Stimulated activated CD8-positive, alpha-beta memory T cell treated with anti-CD3 and anti-CD28 coated beads, Interleukin-4, amount 100 ng/mL, for 1 hour (primary cell): ENCODE measurements at places on chromosomes 16 and 17.
A peak's percentile ranks its signal among the peaks of the same experiment; 100 is the strongest.

- DNase-seq, result no peak
Observed at GRCh38 chr16:13680021-13680889, 239.7 kb upstream of the ERCC4 start.

DNA sequence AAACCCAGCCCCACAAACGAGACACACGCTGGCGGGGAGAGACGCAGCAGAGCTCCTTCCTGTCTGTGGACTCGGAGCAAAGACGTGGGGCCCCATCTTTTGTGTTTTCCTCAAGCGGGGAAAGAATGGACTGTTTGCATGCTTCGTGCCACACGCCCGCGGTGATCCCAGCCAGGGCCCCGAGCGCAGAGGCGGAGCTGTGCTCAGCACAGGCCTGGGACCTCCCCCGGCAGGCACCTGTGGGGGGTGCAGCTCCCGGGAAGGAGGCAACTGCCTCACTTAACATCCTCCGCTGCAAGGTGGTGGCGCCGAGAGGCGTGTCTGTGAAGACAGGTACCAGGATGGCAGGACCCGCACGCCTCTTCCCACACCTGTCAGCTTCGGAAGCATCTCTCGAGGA lies 19.1 kb downstream of the TRARG1 start:
- DNase-seq, result no peak

DNA sequence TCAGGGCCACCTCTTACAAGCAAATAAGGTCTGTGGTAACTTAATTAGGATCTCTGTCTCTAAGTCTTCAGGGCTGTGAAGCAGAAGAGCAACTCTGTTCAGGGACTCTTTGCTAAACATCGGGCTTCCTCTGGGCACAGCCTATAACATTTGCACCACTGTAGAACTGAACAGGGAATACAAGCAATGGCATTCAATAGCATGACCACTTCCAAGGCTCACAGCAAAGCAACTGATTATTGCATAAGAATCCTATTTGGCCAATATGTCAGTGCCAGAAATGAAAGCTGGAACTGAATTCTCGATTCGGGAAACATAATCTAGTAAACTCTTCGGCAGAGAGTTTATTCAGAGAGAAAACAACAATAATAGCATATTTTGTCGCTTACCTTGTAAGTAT lies 92.2 kb upstream of the AMZ2 start:
- DNase-seq, result no peak

DNA sequence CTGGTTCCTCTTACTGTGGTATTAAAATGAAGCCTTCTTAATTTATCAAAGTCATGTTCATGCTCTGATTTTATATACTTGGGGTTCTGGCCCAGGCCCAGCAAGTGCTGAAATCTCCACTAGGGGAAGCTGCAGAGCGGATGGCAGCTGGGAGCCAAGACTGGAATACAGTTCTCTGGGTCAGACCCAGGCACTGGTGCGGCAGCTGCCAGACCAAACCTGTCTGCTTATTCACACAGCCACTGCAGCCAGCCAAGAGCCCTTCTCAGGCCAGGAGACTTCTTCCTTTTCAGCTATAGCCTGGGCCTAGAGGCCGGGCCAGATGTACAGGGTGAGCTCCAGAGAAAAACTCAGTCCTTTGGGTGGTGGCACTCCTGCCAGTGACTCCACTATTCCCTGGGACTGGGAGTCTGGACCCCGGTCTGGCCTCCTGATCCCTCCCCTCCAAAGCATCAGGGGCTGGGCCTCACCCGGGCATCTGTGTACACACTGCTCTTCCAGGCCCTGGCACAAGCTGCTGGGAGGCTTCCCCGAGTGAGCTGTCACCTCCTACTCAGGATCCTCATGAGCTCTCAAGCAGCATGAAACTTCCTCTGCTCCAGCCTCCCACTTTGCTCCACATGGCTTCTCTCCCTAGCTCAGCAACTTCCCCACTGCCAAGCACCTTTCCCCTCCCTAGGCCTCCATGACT lies 24.4 kb downstream of the ATP6V0D1 start:
- DNase-seq, result no peak

DNA sequence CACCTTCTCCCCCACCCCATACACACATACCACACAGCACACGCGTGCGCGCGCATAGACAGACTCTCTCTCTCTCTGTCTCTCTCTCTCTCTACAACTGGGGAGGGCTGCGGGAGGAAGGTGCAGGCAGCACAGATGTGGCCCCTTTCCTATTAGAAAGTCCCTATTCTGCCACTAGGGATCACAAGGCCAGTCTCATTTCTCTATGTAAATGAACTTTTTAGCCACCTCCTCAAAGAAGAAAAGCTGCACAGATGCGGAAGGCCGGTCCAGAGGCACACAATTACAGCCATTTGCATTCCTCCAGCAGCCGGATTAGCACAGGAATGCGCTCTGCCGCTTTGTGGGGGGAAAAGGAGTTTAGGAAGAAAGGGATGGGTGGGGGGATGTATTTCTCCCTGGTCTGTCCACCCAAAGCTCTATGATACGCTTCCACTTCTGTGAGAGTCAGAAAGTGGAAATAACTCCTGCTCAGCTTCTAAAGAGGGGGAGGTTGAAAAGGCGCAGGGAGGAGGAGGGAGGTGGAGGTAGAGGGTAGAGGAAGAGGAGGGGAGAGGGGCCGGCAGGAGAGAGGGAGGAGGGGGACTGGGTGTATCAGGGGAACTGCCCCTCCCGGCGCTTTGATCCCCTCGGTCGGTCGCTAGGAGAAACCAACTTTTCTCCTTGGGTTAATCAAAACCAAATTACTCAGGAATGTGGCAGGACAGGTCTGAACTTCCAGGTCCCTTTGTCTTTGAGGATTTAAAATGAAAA lies 11.7 kb downstream of the ZFHX3 start:
- DNase-seq, result no peak

DNA sequence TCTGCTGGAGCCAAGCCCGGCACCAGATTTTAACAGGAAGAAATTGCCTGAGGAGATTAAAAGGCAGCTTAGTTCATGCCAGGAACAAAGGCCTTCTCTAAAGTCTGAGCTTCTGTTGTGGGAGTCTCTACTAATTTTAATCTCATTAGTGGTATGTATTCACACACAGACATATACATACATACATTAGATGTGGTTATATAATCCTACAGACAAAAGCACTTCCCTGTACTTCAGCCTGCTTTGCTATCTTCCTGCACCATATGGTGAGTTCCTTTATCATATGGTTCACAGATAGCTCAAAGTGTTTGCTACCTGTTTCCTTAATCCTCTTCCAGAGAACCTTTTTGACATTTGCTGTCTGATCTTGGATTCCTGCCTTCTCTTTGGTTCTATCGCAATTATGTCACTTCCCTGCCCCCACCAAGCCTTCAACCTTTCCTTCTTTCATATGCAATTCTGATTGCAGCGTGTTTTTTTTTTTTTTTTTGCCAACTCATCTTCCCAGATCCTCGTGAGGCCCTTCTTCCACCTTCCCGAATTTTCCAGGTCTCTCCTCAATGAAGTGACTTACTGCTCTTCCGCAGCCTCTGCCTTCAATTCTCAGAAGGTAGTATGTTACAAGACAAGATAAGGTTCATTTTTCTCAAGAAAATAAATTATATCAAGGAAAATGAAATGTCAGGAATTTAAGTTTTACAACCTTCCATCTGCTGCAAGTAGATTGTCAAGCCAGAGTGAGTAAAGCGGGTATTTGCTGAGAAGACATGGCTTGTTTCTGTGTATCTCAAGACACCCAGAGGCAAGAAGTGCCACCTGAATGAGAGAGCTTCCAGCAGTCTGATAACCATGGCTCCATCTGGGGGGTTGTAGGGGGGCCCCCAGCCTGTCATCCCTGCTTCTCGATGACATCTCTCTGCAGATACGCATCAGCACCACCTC lies 120.2 kb upstream of the CACNG3 start:
- DNase-seq, result no peak

GRCh38 chr17:80146121-80147034 lies 550 bp downstream of the EIF4A3 start:
- peak; percentile 8 for DNase-seq

DNA sequence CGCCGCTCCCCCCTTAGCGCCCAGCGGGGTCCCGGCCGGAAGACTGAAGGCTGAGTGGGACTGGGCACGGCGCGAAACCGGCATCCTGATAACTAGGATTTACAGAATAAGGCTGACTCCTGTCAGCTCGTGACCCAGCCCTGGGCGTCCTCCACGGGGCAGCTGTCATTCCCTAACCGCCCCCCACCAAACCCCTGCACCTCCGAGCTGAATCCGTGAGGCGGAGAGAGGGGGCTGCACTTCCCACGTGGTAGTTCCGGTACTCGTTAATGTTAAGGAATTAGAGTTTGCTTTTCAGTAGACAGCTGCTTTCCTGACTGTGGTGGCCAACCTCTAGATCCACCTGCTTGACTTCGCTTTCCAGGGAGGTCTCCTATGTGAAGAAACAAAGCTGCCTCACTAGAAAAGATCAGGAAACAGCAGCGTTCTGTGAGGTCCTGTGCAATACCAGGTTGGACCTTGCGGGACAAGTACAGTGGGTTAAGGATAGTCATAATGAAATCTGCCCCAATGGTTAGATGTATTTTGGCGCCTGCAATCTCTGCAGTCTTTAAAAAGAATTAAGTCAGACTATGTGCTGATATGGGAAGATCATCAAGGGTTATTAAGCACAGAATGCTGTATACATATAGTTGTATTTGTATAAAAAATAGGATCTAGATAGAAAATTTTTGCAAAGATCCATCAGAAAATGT lies 1.1 kb upstream of the WBP2 start:
- no peak for DNase-seq

DNA sequence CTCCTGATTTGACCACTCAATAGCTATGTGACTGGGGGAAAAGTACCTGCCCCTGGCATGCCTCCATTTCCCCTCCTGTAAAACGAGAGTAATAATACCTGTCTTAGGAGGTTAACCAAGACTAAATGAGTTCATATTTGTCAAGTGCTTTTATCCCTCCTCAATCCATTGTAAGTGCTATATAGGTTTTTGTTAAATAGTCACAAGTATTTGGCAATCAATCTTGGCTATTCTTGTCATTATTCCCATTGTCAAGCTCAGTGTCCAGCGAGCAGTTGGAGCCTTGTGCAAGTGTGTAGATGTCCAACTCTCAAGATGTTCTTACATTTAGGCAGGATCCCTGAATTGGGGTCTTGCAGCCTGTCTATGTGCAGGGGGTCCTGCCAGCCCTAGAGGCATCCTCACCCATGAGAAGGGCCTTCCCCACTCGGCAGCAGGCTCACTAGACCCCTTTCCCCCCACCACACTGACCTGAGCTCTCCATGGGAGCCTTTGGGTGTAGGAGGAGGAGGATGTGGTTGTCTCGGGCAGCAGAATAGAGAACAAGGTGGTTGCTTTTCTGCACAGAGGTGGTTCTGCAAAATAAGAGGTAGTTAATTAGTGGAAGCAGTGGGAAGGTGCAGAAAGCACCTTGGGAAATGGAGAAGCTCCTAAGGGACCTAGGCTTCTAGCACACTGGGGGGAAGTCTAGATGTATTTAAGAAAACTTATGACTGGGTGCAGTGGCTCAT lies 18.0 kb downstream of the PIK3R6 start:
- DNase-seq, result no peak

GRCh38 chr17:17120701-17121100 lies 78.4 kb downstream of the MPRIP start:
- DNase-seq, result no peak

- peak; percentile 53 for DNase-seq
Observed at GRCh38 chr17:62478424-62478879, at the start of gene TLK2. Gene TLK2, plus strand, starts transcription at chr17:62478825. Its CDS starts 2,301 bp downstream, at chr17:62481126.

DNA sequence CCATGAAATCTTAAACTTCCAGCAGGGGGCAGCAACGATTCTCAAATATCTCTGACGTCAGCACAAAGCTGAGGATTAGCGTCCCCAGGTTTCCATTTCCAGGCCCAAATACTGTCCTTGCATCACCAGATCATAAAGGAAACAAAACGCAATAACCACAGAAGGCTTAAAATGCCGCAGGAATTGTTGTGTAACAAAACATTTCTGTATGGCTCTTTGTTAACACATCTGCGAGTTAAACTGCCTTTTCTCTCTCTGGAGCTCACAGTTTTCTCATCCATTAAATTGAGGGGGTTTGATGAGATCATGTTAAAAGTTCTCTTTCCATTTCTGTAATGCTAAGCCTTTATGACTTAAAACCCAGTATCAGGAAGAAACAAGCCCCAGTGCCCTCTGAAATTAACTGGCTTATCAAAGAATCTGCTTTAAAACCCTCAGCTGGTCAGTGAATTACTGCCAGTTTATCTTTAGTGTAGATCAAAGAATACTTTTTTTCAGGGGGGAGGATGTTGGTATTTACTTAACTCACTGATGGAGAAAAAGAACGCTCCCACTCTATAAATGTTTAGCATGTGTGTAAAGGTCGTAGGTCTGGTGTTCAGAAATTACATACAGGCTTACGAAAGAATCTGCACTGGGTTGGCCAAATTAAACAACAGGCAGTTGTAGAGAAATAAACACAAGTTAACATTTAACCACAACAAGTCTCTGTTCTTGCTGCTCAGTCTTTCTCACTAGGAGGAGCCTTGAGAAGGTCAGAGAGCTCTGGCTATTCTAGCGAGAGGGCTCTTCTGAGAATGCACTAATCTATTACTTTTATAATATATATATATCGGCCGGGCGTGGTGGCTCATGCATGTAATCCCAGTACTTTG lies 10.6 kb upstream of the TERF2 start:
- DNase-seq, result peak; percentile 50

DNA sequence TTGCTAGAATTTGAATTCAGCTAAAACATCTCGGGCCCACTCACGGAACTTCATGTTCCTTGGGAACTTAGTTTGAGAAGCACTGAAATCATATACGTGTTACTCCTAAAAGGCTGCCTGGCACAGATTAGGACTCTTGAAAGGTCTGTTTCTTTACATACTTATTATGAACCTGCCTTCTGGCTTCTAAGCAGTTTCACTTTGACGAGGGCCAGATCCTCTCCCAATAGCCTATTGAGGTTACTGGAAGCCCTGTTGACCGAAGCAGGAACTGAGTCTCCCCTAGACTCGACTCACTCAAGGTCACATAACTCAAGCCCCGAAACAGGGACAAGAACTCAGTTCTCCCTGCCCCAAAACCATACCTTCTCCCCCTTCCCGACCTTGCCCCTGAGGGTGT lies 121.9 kb upstream of the PLCG2 start:
- DNase-seq, result no peak

GRCh38 chr16:26747760-26748159 lies 319.0 kb upstream of the C16orf82 start:
- DNase-seq, result no peak

DNA sequence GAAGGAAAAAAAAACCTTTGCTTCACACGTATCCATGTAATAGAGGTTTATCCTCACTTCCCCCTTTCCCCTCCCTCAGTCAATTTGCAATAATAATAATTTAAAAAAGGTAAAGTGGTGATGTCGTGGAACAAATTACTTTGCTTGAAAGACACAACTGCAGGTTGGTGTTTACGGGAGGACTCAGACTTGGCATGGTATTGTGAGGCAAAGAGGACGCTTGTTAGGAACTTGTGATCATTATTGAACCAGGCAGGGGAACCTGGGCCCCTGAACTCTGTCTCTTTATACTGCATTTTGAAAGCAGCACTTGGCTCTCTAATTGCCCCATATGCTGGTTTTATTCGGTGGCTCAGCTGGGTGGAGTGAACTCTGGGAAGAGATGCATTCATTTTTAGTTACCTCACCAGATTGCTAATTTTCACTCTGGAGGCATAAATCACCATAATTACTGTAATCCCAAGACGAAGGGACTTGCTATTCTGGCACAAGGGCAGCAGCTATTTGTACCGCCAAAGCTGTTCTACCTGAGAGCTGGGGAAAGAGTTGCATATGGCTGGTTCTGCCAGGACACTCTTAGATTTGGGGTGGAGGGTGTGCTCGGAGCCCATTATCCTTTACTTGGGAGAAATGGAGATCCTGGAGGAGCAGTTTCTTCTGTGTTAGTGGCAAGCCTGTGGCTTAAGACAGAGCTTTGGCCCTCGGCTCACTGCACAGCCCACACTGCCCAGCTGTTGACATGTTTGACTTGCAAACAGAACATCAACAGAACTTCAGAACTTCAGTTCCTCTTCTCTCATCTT lies 5.7 kb upstream of the DHX8 start:
- no peak for DNase-seq

GRCh38 chr16:73286346-73287267 lies 238.7 kb upstream of the ZFHX3 start:
- no peak for DNase-seq
